ENCODE measurements at places on chromosomes 3 and 15.

- no peak for DNase-seq
Measured at GRCh38 chr3:40534283-40534682, 9.5 kb downstream of the ZNF621 start.

GRCh38 chr3:45830121-45830520 is 11.8 kb downstream of the LZTFL1 start:
- DNase-seq, result no peak

DNA sequence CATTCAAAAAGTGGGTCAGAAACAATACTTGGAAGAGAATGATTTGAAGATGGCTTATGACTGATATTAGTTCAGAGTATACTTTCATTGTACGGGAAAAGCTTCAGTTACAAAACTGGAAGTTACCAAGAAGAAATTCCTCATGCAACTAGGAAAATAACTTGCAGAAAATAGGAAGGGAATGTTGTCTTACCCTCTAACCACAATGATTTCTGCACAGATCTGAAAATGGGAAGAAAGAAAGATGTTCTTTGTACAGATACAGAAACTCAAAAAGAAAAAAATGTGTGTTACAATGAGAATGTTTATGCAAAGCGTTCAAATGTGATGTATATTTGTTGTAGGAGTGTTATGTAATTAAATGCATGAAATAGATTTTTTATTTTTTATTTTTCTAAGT is 3.7 kb downstream of the ZNF280D start:
- DNase-seq, result no peak

- DNase-seq, result no peak
Measured at GRCh38 chr3:104669083-104669482, 697.6 kb upstream of the ALCAM start.

Measured in esophagus muscularis mucosa (tissue), 4 donors.